ENCODE measurements at places on chromosomes 3 and 15.
A peak's percentile ranks its signal among the peaks of the same experiment; 100 is the strongest.

GRCh38 chr15:84805221-84805620 is 11.9 kb upstream of the ALPK3 start:
- DNase-seq: no peak

DNA sequence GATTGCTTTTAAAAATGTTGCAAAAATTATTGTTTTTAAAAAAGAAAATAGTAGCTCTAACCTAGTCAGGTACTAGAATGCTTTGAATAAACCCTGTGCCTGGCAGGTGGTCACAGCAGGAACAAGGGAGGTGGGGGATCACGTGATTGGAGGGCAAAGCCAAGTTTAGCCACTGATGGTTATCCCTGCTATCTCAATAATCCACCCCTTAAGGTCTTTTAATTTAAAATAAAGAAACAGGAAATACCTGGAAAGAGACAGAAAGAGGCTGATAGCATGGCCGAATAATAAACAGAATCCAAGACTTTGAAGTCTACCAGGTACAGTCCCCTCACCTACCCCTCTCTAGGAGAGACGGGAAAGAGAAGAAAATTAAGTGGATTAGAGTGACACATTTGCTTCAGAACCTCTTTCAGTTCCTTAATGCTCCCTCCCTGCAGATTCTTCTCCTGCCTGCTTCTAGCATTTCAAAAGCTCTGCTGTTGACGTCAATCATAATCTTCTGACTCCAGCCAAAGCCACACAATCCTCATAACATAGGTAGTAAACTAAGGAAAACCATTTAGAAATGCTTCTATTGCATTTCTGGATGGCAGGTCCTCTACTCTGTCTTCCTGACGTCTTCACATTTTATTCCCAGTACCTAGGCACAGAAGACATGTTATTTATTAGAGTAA is 303.4 kb upstream of the MME start:
- DNase-seq: no peak

- DNase-seq: no peak
Measured at GRCh38 chr15:83061680-83062079, 5.4 kb downstream of the BTBD1 start.

DNA sequence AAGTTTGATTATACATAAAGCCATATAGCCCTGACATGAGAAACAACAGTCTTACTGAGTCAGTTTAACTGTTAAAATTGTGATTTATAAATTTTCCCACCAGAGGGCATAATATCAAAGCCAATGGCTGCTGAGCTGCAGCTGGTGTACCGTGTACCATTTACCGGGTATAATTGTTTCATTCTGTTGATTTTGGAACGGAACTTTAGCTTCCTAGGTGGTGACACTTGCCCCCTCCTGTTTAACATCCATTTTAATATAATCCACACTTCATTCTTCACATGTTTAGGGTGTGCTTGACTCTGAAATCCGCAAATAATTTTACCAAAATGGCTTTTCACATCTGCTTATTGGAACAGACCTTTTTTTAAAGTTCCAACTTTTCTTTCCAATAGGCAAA is 72.8 kb downstream of the SLC9A9 start:
- DNase-seq: peak; percentile 42

Measured in CD4-positive, alpha-beta memory T cell (primary cell).